ENCODE measurements at places on chromosomes 3 and 15.

GRCh38 chr3:174335324-174335723, 523.8 kb upstream of the NAALADL2 start:
- DNase-seq: no peak

DNA sequence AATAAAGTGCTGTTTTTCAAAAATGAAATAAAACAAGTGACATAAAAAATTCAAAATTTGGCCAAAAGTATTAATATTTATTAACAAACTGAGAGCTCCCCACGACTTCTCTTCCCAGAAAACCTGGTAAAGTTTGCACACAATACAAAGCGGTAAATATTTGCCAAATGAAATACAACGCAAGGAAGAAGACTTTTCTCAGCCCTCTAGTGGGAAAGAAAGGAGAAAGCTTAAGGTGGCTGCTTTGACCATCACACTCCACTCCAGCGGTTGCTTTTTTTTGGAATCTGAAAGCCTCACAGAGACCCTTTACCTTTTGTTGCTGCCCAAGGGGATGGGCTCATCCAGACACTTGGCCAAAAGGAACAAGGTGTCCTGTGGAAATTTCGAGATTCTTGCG, 1.1 kb upstream of the GK5 start:
- DNase-seq: no peak

GRCh38 chr3:117788061-117788460, 1078.5 kb downstream of the TUSC7 start:
- DNase-seq: no peak

- no peak for DNase-seq
Observed at GRCh38 chr3:58188921-58189451, 21.8 kb downstream of the DNASE1L3 start.

- no peak for DNase-seq
Observed at GRCh38 chr3:165404357-165405027, 208.3 kb upstream of the SLITRK3 start.

DNA sequence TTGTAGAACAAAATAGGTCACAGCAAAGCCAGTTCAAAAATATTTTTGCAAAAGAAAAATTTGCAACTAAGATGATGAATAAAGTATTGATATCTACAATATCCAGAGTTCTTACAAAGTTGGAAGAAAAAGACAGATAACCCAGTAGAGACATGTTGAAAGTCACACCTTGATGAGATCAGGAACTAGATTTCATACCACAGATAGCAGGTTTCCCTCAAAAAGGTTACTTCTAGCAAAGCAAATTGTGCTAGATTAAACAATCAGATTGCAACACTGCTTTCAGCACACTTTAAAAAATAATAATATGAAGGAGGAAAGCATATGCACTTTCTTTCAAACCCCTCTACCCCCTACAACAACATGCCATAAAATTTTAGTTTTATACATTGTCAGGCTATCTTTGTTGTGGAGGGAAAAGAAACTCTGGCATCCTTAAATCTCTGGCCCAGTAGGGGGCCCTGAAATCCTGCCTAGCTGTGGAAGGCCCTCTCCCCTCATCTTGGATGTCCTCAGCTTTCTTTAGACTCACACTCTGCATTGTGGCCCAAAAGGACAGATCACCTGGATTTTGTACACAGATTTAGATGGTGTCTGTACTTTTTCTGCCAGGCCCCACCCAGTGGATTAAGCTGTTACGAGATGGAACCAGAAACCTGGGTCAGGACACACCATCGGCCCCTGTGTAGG, 50.9 kb downstream of the CCR3 start:
- no peak for DNase-seq
